Jurkat, Clone E6-1 (cell line): ENCODE measurements at places on chromosomes 5 and 9.

DNA sequence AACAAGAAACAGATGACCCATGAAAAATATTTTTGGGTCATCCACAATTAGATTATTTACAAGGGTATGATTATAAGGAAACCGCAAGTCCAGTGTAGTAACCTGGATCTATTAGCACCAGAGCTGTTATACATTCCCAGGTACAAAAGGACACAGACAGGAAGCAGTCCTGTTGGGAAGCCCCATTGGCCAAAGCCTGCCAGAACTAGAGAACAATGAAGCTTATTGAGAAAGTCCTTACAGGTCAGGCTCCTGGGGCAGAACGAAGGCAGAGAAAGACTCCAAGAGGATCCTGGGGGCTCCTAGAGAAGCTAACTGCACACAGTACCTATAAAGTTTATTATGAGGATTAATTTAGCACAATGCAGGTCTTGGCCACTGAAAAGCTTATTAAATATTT, 169.9 kb downstream of the PARP8 start:
- DNase-seq, result no peak

DNA sequence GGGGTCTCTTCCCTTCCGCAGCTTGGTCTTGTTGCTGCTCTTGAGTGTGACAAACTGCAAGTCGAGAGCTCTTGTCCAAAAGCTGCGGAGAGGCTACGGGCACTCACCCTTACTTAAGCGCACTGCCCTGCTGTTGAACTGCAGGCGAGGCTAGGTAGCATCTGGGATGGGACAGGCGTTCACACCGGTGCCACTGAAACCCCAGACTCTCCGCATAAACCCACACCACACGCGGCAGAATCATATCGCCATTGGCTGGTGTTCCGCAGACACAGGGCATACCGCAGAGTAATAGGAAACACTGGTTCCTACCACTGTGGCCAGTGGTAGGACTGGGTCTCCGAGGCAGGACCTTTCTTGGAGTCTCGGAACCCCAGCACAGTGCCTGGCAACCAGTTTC, 2.2 kb upstream of the NPR3 start:
- no peak for DNase-seq

DNA sequence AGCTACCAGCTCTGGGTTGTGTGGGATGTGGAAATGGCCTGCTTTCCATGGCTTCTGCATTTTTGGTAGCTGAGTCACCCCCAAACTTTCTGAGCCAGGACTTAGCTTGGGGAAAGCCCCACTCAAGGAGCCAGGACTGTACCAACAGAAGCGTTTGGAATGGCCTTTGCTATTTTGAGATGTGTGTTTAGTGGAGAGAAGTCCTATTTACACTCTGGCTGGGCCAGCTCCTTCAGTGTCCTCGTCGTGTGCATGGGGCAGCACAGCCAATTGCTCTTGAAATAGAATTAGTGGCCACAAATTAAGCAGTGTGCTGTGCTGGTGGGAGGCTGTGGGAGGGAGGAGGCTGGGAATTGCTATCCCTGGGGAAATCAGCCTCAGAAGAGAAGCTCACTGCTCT, 51.6 kb downstream of the ENTREP1 start:
- no peak for DNase-seq

DNA sequence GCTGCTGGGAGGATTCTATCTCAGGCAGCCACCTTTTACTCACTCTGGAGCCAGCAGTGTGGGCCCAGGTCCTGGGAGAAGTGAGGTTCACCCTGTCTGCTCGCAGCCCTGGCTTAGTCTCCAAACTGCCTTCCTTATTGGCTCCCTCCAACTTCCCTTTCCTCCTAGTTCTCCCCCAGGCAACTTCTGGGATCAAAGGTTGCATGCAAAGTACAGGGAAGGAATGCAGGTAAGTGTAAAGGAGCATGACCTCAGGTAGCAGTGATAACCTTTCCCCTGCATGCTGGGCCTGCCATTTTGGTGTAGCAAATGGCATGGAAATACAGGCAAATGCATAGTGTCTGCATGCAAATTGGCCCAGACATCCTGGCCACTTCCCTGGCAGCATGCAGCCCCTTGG, 53.8 kb upstream of the ARAP3 start:
- no peak for DNase-seq

DNA sequence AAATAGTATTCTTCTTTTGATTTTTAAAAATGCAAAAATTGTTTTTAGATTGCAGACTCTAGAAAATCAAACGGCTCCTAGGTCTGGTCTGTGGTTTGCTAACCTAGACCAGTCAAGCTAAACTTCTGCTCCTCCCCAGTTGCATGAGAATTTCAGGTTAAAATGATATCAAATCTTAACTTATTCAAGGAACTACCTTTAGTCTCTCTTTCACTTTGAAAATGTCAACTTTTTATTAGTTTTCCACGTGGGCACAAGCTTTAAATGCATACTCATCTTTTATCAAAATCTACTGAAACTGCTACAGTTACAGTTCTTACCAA, 8.8 kb downstream of the CAMK4 start:
- no peak for DNase-seq

- DNase-seq, result no peak
Measured at GRCh38 chr9:134922066-134922931, 4.6 kb upstream of the FCN1 start.

- DNase-seq, result no peak
Measured at GRCh38 chr5:73918791-73919221, 292.8 kb downstream of the ARHGEF28 start.

GRCh38 chr5:43560128-43560527, 3.3 kb upstream of the PAIP1 start:
- DNase-seq, result no peak

GRCh38 chr5:55913466-55914413, 62.6 kb downstream of the IL31RA start:
- DNase-seq, result no peak

GRCh38 chr9:137435381-137435891, 5.7 kb downstream of the ENTPD8 start:
- no peak for DNase-seq

DNA sequence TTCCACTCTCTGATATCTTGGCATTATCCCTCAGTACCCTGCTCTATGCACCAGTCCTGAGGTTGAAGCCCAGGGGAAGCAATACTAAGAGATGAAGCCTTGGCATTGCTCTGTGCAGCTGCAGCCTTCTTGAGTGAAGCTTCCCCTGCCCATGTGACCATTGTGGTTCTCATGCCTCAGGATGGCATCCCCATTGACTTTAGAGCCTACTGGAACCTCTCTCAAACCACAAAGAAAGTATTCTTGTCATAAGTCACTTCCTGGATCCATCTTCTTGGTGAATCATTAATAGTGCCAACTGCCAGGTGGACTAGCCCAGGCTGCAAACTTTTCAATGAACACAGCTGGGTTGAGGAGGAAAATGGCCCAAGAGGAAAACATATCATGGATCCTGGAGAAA, 283.9 kb upstream of the RFX3 start:
- peak; percentile 18 for DNase-seq

- no peak for DNase-seq
Measured at GRCh38 chr5:54332720-54333119, 22.3 kb upstream of the ARL15 start.

- no peak for DNase-seq
Measured at GRCh38 chr9:32456564-32456963, 69.4 kb downstream of the RIGI start.

GRCh38 chr5:78521455-78521854, 127.1 kb downstream of the LHFPL2 start:
- no peak for DNase-seq

- no peak for DNase-seq
Measured at GRCh38 chr9:127907867-127908659, 8.7 kb upstream of the ST6GALNAC6 start.

DNA sequence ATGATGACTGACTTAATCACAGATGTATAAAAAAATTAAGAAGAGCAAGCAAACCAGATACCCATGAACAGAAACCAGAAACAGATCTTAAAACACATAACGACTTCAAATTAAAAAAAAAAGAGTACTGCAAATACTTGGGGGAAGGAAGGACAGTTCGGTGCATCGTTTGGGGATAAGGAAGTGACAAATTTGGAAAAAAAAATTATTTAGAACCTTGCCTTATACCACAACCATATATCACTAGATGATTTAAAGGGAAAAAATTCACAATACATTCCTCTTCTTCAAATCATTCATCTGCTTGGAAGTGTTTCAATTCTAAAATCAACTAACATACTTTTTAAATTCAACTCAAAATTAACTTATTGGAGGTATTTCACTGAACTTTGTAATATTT, 1038.6 kb upstream of the DMAC1 start:
- no peak for DNase-seq

DNA sequence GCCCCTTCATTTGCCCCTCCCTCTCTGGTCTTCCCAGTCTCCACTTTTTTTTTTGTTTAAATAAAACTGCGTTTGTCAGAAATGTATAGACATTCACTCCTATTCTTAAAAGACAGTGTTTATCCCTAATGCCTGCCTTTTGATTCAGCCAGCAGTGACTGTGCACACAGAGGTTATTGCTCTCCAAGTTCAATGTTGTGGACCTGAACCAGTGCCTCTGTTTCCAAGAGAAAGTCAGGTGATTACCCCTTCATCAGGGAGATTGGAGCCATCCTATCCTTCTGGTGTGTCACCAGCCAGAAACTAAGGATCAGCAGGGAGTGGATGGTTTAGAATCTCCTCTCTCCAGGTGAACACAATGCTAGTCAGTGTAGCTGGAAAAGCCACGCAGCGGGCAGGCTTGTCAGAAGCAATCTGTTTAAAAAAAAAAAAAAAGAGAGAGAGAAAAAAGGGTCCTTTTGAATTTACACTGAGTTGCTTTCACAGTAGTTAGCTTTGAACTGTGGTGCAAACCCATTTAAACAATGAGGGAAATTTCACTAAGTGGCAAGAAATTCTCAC, 167.5 kb upstream of the DMRT1 start:
- DNase-seq, result no peak

DNA sequence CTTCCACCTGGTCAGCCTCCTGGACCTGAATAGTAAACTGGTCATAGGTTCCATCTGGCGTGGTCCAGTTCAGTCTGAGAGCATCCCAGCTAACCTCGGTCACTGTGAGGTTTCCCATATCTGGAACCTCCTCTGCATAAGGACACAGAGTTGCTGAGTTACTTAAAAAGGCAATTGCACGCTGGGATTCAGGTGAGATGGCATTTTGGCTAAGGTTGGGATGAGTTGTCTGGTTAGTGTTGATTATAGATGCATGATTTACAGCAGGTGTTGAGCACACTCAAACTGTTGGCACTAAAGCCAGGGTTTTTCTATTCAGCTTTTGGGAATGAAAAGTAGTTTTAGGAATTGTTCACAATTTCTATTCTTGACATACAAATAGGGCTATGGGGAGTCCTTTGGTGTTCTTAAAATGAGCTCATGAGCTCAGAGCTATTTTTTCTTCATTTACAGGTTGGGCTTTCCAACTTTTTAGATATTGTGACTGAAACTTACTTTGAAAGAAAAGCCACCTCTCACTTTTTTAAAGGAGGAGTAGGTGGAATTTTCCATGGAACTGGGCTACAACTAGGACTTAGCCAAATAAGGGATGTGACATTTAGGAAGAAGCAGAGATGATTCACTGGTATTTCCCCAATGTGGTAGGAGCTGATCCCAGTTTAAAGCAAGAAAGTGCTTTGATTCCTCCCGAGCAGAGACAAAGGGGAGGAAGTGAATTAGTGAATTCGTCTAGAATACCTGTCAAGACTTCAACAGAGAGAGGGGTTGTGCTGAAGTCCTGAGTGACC, 54.7 kb downstream of the TNC start:
- no peak for DNase-seq

DNA sequence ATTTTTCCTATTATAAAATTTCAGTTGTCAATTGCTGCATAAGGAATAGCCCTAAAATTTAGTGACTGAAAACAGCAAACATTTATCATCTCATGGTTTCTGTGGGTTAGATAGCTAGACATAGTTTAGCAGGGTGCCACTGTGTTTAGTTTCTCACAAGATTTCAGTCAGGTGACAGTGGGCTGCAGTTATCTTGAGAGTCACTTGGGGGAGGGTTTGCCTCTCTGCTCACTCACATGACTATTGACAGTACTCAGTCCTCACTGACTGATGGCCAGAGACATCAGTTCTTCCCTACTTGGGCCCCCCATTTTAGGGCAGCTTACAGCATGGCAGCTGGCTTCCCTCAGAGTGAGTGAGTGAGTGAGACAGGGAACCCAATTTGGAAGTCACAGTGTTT, 42.0 kb downstream of the PBX3 start:
- peak; percentile 3 for DNase-seq

DNA sequence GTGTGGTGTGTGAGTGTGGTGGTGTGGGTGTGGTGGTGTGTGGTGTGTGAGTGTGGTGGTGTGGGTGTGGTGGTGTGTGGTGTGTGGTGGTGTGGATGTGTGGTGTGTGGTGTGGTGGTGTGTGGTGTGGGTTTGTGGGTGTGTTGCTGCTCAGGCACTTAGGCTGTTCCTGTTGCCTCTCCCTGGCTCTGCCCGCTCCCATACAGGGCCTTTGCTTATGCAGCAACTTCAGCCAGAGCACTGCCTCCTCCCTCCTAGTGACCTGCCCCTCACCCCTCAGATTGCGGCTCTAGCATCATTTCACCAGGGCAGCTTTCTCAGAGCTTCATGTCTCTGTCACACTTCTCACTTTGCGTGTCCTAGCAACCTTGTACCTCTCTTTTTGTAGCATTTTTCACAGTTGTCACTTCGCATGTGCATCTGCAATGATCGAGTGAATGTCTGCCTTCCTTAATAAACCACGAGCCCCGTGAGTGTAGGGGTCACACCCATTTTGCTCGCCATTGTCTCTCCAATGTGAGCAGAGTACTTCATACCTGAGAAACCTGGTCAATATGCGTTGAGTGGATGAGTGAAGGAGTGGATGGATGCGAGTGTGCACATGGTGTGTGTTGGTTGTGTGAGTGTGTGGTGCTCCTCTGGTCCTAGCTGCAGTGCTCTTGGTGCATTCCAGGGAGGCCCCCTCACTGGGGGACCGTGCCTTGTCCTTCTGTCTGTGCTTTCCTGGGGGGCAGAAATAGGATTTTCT, 167.9 kb upstream of the PANK3 start:
- no peak for DNase-seq

GRCh38 chr9:21750021-21750735, 52.3 kb upstream of the MTAP start:
- no peak for DNase-seq

- DNase-seq, result no peak
Measured at GRCh38 chr9:36870960-36871359, 163.1 kb downstream of the PAX5 start.

DNA sequence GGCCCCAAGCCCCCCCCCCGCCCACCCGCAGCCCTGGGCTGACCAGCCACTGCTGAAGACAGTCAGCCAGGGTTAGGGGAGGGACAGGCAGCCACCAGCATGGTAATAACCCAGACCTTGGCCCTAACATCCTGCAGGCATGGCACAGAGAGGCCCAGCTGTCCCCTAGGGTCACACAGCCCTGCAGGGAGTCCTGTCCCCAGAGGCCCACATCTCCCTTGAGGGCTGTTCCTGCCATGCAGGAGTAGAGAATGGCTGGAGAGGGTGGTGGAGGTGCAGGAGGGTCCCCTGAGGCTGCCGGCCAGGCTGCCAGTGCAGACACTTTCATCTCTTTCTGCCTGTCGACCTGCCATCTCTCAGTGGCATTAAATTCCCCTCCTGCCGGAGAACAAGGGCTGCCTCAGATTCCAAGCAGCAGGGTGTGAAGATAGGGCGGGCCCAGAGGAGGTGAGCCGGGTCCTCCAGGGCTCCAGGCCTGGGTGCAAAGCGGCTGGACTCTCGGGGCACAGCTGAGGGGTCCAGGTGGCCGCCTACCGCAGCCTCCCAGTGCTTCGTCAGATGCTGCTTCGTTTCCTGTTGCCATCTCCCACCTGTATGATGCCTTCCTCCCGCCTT, 40.0 kb downstream of the CXXC5 start:
- no peak for DNase-seq

- DNase-seq, result no peak
Measured at GRCh38 chr9:4009006-4009511, 290.8 kb downstream of the GLIS3 start.

- no peak for DNase-seq
Measured at GRCh38 chr9:20873240-20873865, 158.1 kb downstream of the HACD4 start.
